ENCODE measurements at places on chromosomes 4 and X. TPM values are rescaled to one million over a fixed set of nuclear protein-coding genes. Genes with fewer than 3 reads are reported as not detected.

The CLDN22 gene
- total RNA-seq = not detected

The PDZD4 gene
- total RNA-seq = 7.1 TPM

- no peak for DNase-seq
Measured at GRCh38 chrX:19625612-19626011, 110.3 kb upstream of the MAP3K15 start.

DNA sequence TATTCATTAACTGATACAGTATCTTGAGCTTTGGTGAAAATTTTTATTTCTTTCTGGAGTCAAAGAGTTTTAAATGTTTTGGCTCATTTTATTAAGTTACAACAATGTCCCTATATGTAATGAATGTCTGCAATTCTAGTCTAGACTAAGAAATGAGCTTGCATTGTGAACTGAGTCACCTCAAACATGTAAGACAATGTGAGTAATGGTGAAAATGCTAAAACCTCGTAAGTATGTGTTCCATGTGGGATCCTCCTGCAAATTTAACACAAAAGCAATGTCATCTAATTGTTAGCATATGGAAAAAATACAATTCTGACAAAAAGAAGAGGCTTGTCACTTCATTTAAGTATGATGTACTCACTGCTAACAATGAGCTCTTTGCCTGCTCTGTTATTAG is 480.5 kb upstream of the FSTL5 start:
- no peak for DNase-seq

GRCh38 chr4:40482985-40483647 is 146.5 kb downstream of the RBM47 start:
- no peak for DNase-seq

- no peak for DNase-seq
Measured at GRCh38 chrX:151801980-151802379, 67.4 kb downstream of the CNGA2 start.

DNA sequence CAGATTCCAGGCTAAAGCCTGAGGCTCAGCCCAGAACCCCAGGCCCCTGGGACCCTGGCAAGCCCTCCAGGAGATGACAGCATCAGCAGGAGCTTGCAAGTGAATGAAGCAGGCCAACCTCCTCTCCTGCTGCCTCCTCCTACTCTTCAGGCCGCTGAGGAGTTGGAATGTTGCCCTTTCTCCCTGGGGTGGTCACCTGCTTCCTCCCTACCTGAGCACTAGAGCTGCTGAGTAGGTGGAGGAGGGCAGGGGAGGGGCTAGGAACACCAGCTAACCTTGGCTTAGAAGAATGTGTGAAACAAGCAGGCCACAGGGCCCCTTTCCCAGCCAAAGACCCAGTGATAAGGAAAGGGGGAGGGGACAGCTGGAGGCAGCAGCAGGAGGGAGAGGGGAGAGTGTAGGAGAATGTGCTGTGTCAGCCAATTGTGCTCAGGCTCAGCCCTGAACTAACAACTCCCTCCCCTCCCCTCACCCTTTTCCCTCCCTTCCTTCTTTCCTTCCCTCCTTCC is 58.0 kb downstream of the PJA1 start:
- peak; percentile 46 for DNase-seq

Measured in SJCRH30 (cell line).